T-helper 2 cell treated with Interferon-gamma antibody and Interleukin-4, amounts not matched to agents 5 μg/mL and 100 μg/mL, for 36 hours (primary cell): ENCODE measurements at places on chromosomes 3 and 15.
A peak's percentile ranks its signal among the peaks of the same experiment; 100 is the strongest.

- no peak for DNase-seq
These were observed 145.1 kb downstream of the SEMA6D start for GRCh38 chr15:47862402-47862801.

- no peak for DNase-seq
These were observed 72.7 kb upstream of the ABHD2 start for GRCh38 chr15:89015412-89016097.

GRCh38 chr3:133880287-133880686 lies 15.4 kb downstream of the RAB6B start:
- DNase-seq = peak; percentile 18

GRCh38 chr3:4956738-4957137 lies 22.5 kb upstream of the BHLHE40 start:
- no peak for DNase-seq

DNA sequence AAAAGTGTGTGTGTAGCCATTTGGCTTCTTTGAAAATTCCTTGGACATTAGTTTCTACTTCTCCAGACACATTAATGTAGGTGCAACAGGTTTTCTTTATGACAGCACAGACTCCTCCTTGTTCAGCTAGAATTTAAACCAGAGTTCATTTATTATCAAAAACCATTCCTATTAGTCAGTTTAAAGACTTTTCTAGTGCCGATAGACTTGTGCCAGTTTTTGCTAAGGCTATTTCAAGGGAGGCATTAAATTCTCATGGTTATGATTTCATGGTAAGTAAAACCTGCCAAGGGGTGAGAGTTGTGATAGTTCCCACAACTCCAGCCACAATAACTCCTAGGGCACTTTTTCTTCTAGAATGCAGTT lies 20.6 kb upstream of the SENP7 start:
- no peak for DNase-seq

GRCh38 chr3:12132881-12133280 lies 25.8 kb downstream of the TIMP4 start:
- no peak for DNase-seq

DNA sequence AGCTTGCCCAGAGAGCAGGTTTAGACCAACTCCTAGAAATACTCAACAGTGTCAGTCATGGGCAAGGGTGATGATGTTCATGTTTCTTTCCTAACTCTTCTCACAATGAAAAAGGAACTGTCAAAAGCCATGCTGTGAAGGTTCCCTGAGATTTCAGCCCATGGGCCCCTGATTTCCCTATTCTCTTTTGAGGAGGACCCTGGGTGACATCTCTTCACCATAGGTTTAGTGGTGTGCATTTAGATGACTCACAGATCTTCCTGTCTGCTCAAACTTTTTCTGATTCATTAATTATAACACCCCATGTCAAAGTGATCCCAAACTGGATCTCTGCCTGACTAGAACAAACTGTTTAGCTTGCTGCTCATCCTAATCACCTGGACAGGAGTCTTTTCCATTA lies 108.0 kb downstream of the BBX start:
- DNase-seq = no peak

DNA sequence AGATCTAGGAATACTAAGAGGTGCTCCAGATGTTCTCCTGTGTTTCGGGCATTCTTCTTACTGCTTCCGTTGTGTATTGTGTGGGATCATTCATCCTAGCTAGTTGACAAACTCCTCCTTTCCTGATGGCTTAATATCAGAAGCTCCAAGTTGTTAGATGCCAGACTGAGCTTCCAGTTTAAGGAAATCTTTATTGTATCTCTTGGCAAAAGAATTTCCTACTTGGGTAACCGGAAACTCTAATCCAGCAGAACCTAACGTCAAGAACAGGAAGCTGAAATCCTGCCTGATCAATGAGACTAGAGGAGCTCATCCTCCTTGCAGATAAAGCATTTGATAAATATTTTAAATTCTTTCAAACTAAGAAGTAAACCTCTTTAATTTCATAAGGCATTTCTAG lies 27.7 kb upstream of the MYH15 start:
- DNase-seq = no peak

DNA sequence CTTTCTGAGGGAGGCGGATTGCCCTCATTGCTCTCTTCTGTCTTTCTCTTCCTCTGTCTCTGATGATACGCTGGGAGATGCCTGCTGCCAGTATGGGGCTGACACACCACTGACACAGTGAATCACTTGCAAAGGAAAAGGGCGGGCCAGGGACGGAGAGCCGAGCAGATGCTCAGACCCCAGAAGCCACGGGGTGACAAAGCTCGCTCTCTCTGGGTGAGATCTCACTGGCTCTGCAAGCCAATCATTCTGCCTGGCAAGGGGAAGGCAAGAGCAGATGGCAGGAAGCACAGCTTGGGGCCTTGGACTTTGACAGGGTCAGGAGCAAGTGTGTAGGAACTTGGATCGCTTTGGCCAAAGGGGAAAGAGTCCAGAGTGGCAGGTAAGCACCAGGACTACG lies 198.7 kb downstream of the NTRK3 start:
- no peak for DNase-seq

GRCh38 chr3:46669191-46669999 lies 24.1 kb downstream of the ALS2CL start:
- DNase-seq = no peak

DNA sequence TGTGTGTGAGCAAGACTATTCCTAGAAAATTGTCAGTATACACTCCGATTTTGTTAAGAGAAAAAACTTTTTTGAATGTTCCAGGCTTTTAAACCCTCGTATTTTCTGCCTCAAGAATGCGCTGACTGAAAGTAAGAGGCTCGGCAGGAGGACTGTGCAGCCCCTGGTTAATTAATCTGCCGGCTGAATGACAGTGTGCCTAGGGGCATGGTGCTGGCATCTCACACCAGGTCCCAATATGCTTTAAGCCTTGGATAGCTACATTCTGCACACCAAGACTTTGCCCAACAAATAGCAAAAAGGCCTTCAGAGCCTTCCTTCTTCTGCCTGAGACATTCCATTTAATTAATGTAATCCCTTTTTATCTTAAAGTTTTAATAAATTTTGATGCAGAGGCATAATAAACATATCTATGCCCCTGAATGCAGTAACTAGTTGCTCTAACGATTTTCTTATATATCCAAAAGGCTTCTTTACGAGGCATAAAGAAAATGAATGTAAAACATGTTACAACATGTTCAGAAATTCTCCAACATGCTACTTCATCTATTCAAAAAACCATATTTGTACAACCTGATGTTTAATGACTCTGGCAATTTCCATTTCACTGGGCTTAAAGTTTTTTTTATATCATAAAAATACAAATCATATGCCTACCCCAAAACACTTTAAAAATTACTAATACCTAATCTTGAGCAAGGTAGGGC lies 37.9 kb downstream of the DPH6 start:
- DNase-seq = no peak

- no peak for DNase-seq
These were observed 657.1 kb downstream of the GRM7 start for GRCh38 chr3:7518026-7518425.

DNA sequence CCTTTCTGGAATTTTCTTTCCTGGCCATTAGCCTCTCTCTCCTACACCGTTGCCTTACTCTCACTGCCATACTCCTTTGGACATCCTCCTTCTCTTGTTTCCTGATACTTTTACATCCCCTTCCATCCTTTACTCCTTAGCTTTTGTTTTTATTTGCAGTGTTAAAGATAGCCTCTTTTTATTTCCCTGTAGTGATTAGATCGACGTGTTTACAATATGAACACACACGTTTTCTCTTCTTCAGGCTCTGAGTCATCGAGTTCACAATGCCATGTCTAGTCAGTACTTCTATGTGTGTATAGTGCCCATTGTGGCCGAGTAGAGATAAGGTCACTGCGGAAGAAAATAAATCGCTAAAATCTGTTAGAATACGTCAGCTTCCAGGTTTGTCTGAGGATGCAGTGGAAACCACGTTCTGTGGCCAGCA lies 208.5 kb downstream of the LPP start:
- DNase-seq = no peak

DNA sequence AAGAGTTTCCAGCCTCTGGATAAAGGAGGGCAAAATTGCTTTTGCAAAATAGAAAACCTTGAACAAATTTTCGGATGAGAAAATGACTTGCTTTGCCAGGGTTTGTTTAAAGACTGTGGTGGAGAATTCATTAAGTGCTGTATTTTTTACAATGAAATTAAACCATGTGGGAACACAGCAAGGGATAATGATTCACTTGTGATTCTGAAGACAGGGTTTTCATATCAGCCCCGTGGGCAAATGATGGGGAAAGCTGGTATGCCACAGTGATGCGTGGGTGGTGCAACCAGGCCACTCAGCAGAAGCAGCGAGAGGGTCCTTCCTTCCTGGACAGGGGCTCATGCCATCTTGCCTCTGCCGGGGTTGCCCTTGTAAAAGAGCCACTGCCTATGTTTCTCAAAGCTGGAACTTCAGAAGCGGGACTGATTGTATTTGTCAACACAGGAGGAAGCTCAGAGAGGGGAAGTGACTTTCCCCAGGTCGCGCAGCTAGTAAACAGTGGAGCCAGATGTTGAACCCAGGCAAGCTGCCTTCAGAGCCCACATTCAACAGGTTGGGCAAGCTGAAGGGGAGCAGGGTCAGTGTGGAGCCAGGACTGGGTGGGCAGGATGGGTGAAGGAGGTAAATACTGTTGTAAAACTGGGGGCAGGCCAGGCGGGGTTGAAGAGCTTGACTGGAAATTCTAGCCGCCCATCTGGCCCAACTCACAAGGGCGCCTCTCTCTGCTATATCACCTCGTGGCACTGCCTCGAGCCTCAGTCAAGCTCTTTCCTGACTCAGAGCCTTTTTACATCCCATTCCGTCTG lies 79.1 kb downstream of the TOP2B start:
- no peak for DNase-seq

DNA sequence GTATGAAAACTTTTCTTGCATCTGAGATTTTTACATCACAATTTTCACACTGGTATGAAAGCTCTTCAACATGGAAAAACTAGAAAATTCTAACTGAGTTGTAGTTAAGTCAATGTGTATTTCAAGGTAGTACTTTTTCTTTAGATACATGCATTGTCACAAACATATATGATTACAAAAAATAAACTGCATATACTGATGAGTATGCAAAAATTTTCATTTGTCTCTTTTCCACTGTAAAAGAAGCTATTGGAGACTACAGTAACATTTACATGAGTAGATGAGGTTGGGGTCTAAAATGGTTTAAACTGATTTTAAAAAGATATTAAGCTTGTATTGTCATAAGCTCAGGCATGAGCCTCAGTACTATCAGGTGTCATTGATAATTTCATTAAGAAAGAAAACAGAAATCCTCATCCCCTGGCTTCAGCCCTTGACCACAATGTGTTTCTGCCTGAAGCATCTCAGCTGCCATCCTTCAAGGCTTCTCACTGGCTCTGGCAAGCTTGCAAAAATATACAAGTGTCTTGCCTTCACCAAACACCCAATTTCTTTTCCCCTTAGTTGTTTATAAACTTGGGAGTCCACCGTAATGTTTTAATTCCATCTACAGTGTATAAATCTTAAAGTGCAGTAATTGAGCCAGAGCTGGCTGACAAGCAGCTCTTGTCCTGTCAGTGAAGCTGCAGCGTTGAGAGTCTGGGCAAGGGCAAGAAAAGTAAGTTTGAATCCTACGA lies 71.9 kb downstream of the ALDH1A2 start:
- DNase-seq = no peak

DNA sequence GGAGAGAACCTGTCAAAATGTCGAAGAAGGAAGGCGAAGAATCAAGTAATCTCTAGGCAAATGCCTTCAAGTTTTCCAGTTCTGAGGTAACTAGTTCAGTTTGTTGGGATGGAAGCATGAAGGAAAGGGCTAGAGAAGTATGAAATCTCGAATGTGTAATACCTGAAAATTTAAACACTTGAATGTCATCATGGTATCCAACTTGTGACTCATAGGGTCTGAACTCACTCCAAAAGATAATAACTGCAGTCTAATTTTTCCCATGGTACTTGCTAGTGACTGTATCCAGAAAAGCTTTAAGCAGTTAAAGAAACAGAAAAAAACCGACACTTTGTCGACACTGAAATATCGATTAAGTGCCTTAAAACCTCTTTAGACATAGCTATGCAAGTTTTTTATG lies 102.9 kb upstream of the CHRM5 start:
- no peak for DNase-seq

DNA sequence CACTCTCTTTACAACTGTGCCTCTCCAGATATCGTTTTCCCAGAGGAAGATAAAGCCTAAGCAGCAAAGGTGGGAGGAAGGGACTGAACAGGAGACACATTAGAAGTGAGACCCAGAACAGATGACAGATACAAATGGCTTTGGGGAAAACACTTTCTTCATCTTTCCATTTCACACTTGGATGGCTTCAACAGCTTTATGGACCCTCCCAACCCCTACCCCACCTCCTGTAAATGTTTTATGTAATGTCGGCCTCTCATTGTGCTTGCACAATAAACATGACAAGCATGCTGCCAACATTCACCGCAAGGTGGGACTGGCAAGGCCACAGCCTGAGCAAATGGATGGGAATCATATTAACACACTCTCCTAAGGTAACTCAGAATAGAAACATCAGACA lies 1088.6 kb downstream of the TUSC7 start:
- no peak for DNase-seq

- DNase-seq = no peak
These were observed 269.4 kb downstream of the GBE1 start for GRCh38 chr3:81492040-81492439.

DNA sequence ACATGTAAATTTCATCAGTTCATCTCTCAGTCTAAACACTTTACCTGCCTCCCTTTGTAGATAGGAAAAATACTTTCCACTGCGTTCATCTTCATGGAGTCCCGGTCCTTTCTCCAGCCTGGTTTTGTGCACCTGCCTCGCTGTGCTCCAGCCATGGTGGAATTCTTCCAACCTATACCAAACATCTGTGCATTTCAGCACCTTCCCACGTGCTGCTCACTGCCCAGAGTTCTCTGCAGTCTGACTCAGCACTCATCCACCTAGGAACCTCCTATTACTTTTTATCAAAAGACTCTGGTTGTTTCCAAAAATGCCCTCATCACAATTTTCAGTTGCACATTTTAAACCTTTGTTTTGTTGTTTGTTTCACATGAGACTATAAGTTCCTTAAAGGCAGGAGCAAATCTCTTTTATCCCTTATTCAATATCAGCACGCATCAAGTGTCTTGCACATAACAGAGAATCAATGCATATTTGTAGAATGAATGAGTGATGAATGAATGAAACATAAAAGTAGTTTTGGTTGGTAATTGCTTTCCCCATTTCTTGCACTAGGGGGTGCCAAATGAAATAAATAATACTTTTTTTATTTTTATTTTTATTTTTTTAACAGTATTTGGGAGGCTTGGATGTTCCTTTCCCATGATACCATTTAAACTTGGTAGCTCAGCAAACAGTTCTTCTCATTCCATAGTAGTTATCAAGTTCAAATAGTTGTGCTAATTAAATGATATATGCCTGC lies 30.2 kb upstream of the ADAMTS9 start:
- DNase-seq = no peak

GRCh38 chr3:150662410-150663200 lies 41.1 kb downstream of the ERICH6 start:
- DNase-seq = no peak
